ENCODE measurements at places on chromosomes 12 and 14.

GRCh38 chr12:121719926-121720414, 7.4 kb downstream of the TMEM120B start:
- no peak for DNase-seq

GRCh38 chr12:31589598-31589903, 1.4 kb downstream of the DENND5B start:
- no peak for DNase-seq

GRCh38 chr14:64580467-64580866, 30.7 kb downstream of the PPP1R36 start:
- DNase-seq: no peak

- no peak for DNase-seq
These were observed 1.7 kb downstream of the LMBR1L start for GRCh38 chr12:49108958-49109404.

DNA sequence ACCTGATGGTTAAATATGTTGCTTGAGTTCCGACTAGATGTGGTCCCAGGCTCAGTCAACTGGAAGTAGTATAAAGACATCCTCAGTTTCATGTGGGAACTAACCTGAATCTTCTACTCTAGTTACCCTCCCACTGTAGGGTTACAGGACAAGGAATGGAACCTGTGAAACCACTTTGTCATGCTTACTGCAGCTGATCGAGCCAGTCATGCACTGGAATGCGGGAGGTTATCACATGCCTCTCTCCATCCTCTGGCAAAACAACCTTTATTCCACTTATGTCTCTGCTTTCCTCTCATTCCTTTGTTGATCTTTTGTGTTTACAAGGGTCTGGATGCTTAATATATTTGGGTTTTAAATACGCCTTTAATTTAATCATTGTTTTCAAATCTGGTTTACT, 111.9 kb upstream of the DDHD1 start:
- no peak for DNase-seq

DNA sequence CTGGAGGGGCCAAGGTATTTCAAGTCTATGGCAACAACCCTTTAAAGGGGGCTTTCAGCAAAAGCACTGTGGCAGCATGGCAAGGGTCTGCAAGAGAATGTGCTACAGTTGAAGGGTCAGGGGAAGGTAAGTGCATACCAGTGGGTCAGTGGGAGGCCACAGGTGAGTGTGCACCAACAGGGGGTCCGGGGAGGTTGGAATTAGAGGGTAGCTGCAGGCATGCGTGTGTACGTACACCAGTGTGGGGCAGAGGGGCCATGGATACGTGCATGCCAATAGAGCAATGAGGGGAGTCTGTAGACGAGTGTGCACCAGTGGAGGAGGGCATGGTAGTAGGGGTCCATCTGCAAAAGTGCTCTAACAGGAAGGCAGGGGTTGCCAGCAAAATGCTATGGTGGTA, 448.9 kb downstream of the NAV3 start:
- DNase-seq: no peak

- no peak for DNase-seq
These were observed 129.0 kb upstream of the MED13L start for GRCh38 chr12:116406529-116406928.

- DNase-seq: no peak
These were observed 87.6 kb downstream of the SYNE2 start for GRCh38 chr14:63940387-63940786.

DNA sequence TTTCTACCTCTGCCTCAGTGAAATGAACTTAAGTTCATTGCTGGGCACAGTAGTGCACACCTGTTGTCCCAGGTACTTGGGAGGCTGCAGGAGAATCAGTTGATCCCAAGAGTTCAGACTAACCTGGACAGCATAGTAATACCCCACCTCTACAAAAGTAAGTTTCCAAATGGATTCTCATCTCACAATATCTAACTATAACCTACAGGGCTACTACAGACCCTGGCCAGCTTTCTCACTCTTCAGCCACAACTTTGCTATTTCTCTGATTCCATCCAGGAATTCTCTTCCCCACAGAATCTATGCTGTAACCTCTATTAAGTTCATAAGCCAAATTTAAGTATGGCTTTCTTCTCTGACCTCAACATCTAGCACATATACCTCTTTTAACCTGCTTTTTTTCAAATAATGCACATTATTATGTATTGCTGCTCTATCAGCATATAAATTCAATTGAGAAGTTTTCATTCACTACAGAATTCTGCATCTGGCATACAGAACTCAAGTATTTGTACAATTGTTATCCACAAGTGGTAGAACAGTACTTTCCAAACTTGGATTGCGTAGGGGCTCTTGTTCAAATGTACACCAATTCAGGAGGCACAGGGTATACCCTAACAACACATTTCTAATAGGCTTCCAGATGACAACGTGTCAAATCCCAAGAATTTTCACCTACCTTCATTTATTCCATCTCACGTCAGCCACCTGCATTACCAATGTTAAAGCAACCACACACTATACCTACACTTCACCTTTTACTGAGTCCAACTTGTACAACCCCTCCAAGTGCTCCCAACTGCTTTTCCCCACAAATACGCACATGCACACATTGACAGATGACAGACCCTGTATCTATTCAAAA, 3.8 kb downstream of the RPS29 start:
- no peak for DNase-seq

- DNase-seq: no peak
These were observed 80.5 kb upstream of the RPH3A start for GRCh38 chr12:112711026-112711425.

GRCh38 chr12:24562771-24563431, 386.0 kb downstream of the BCAT1 start:
- no peak for DNase-seq

GRCh38 chr14:53517270-53517960, 364.3 kb upstream of the DDHD1 start:
- no peak for DNase-seq

DNA sequence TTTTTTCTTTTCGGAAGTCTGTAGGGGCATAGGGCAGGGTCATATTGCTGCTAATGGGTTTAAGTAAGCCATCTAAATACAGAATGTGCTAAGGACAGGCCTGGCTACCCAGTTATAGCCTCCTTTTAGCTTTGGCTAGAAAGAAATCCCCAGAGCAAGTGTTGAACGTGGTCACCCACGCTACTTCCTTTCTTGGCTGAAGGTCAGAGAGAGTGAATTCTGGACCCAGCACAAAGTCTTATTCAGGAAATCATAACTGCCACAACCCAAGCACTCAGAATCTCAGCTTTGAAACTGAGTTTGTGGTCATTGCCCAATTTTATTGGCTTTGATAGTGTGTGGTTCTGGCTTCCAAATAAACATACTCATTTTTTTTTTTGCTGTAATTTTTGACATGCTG, 542.1 kb upstream of the ATP2B1 start:
- no peak for DNase-seq

- DNase-seq: no peak
These were observed 234.4 kb downstream of the SEC23A start for GRCh38 chr14:38868399-38869290.

GRCh38 chr12:110062241-110062640, 13.9 kb upstream of the C12orf76 start:
- DNase-seq: no peak

GRCh38 chr12:20421421-20421820, 53.1 kb downstream of the PDE3A start:
- no peak for DNase-seq

- no peak for DNase-seq
These were observed 83.8 kb downstream of the SRGAP1 start for GRCh38 chr12:63928305-63928704.

GRCh38 chr12:124321040-124321481, 26.2 kb downstream of the RFLNA start:
- DNase-seq: peak; percentile 31

Measured in activated naive CD4-positive, alpha-beta T cell (primary cell).